ENCODE measurements at places on chromosomes 2 and 18.

- peak; percentile 57 for DNase-seq
Observed at GRCh38 chr2:27191070-27191829, 20.6 kb upstream of the ATRAID start.

DNA sequence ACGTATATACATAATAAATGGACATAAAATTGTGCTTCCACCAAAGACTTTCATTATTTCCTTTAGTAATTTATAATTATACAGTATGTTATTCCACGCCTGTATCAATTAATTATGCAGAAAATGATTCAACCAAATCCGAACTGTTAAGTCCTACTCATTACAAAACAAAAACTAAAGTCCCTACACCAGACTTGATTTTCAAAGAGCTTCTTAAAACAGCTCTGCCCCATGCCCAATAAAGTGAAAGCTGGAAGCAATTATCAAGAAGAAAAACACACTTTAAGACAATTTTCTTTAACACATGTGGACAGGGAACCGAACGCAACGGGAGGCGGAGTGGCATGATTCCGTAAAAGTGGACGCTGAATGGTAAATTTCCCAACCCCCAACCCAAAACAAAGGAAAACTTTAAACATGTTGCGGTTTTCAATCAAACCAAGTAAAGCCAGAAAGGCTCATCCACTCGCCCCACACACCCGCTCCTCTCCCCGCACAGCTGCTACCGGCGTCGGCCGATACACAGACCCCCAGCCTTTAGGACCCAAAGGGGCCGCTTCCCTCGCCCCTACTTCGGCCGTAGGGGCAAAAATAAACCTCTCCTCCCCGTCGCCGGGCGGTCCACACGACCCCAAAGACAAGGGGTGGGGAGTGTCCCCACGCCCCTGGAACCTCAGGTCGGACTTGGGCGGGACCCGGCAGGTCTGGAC, 705 bp downstream of the YES1 start:
- DNase-seq = no peak

DNA sequence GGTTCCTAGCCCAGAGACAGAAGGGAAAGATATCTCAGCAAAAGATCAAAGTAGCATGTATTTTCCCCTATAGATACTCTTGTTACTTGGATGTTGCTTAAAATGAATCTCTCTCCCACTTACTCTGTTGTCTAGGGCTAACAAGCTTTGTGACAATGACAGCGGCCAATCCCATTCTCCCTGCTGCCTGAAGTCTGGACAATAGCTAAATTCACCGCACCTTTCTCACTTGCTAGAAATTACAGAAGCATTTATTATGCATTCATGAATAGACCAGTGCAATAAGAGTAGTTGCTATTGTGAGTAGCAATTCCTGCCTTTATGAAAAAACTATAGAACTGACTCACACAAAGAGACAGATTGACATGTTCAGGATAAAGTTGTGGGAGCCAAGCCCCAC, 42.2 kb upstream of the ZC3H15 start:
- no peak for DNase-seq

- DNase-seq = no peak
Observed at GRCh38 chr2:157990173-157990572, 111.5 kb upstream of the UPP2 start.

GRCh38 chr18:48800466-48800865, 150.3 kb downstream of the SMAD7 start:
- DNase-seq = peak; percentile 37

DNA sequence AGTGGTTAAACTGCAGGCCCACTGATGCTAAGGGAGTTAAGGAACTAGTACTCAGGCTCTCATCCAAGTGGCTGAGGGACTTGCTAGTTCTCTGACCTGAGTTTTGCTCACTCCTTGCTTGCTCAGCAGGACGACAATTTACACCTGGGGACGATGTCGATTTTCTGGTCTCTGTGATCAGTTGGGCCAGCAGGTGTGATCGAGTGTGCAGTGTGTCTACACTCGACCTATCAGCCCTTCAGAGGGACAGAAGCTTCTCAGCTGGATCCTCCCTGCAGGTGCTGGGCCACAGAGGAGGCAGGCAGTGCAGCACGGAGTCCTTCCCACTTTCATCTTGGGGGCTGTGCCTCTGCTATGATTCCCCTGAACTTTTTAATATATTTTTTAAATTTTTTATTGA, 71.5 kb downstream of the KCNS3 start:
- DNase-seq = no peak

GRCh38 chr2:178954049-178954448, 95.9 kb downstream of the CCDC141 start:
- no peak for DNase-seq

GRCh38 chr18:21053127-21053526, 58.5 kb downstream of the ROCK1 start:
- no peak for DNase-seq
